CD8-positive, alpha-beta memory T cell (primary cell): ENCODE measurements at places on chromosomes 11 and 22.

DNA sequence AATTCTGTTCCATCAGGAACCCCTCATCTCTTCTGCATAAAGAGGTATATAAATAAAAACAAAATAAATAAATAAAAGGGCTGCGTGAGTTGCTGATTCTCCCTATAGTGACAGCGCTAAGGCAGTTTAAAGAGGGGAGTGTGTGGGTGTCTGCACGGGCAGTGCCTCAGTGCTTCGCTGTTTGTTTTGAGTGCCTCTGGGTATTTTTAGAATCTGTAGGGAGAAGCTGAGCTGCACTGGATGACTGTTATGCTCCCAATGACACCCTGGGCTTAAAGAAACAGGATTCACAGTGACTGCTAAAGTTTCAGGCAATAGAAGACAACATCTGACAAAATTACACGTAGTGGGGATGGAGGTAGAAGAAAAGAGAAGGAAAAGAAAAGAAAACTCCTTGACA lies 38.8 kb downstream of the SLC1A2 start:
- no peak for DNase-seq

DNA sequence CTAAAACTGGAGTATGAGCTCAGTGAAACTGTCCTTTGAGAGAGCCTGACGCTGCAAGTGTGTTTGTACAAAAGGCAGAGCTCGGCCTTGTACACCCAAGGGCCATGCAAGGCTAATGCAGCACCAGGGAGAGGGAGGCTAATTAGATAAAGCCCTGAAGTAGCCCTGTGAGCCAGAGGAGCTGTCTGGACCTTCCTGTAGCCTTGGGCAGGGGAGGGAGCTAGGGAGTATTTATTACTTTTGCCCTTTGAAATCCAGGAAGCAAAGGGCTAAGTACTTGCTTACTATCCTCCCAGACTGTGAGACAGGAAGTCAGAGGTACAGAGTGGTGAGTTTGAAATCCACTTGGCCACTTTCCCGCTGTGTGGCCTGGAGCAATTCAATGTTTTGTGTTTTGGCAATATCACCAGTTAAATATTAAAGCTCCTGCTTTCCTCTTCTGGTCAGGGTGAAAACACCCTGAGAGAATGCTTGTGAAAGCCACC lies 10.2 kb upstream of the LDHA start:
- DNase-seq: no peak

- DNase-seq: no peak
Observed at GRCh38 chr22:36881504-36882245, 20.9 kb downstream of the NCF4 start.

DNA sequence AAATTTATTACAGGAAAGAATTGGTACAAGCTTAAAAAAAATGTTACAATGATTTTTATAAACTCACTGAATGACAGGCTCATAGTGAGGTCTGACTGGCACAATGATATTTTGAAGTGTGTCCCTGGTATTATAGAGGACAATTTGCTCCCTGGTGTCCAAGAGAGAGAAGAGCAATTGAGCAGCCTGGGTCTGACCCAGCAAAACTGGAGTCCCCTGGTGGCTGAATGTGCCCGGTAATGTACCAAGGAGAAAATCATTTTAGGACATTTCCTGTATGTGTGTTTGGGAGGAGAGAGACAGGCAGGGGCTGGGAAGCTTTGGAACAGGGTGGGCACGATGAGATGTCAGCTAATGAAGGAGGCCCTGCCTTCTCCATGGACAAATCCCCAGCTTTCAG lies 125.3 kb downstream of the APOL5 start:
- no peak for DNase-seq

- DNase-seq: no peak
Observed at GRCh38 chr22:20834206-20834605, 24.4 kb downstream of the PI4KA start.

- no peak for DNase-seq
Observed at GRCh38 chr11:87954476-87954875, 220.8 kb downstream of the RAB38 start.
